Stimulated activated naive B cell treated with anti-CD40 and anti-IgM and Interleukin-4, amounts not matched to agents 10 μg/mL and 1 μg/mL and 100 μg/mL, for 72 hours (primary cell): ENCODE measurements at places on chromosomes 3 and 15.

- no peak for DNase-seq
- peaks cover 45% of the 10 kb centered on the region for H3K27me3 ChIP-seq
- no peak overlapping the region for H3K4me3 ChIP-seq
- no peaks in the 10 kb centered on the region for H3K4me1 ChIP-seq
- no peak overlapping the region for H3K27ac ChIP-seq
Measured at GRCh38 chr3:128503164-128503651, 10.2 kb upstream of the GATA2 start.

DNA sequence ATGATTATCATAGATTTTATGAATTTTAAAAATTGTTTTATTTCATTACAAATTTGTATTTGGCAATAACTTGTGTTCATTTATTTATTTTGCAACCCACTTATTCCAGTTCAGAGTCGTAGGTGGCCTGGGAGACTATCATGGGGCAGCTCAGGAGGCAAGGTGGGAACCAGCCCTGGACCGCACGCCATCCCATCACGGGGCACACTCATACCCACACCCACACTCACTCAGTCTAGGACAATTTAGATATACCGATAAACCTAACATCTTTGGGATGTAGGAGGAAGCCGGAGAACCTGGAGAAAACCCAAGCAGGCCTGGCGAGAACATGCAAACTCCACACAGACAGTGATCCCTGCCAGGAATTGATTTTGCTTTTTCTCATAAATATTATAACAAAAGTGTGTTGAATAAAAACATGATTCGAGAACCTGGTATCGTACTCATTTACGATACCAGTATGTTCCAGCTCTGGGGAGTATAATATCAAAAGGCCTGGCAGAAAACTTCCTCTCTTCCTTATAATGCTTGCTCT, 205.3 kb downstream of the NFKBIZ start:
- H3K27me3 ChIP-seq = no peaks in the 10 kb centered on the region
- no peak for DNase-seq
- peaks cover 40% of the 10 kb centered on the region for H3K4me1 ChIP-seq
- H3K4me3 ChIP-seq = no peak overlapping the region

GRCh38 chr3:140455521-140456214, 222.2 kb upstream of the TRIM42 start:
- H3K4me1 ChIP-seq = no peaks in the 10 kb centered on the region
- DNase-seq = no peak
- no peaks in the 10 kb centered on the region for H3K36me3 ChIP-seq
- H3K27me3 ChIP-seq = no peaks in the 10 kb centered on the region
- H3K4me3 ChIP-seq = no peak overlapping the region

GRCh38 chr15:52256366-52256765, 39.2 kb downstream of the MYO5C start:
- DNase-seq = peak; percentile 64
- H3K36me3 ChIP-seq = no peaks in the 10 kb centered on the region
- peak overlapping the region; percentile 62 for H3K4me3 ChIP-seq
- no peaks in the 10 kb centered on the region for H3K27me3 ChIP-seq

GRCh38 chr3:168914662-168915061, 748.9 kb downstream of the MECOM start:
- H3K4me3 ChIP-seq = no peak overlapping the region
- H3K36me3 ChIP-seq = no peaks in the 10 kb centered on the region
- no peaks in the 10 kb centered on the region for H3K4me1 ChIP-seq
- no peak for DNase-seq

- DNase-seq = no peak
- peaks cover 39% of the 10 kb centered on the region for H3K27me3 ChIP-seq
- H3K4me3 ChIP-seq = no peak overlapping the region
- no peak overlapping the region for H3K27ac ChIP-seq
- peaks cover 11% of the 10 kb centered on the region for H3K4me1 ChIP-seq
- H3K36me3 ChIP-seq = no peaks in the 10 kb centered on the region
Measured at GRCh38 chr15:70347321-70348225, 249.9 kb upstream of the TLE3 start.

- no peaks in the 10 kb centered on the region for H3K36me3 ChIP-seq
- no peak overlapping the region for H3K27ac ChIP-seq
- no peak for DNase-seq
- no peak overlapping the region for H3K4me3 ChIP-seq
- peaks cover 12% of the 10 kb centered on the region for H3K27me3 ChIP-seq
- H3K4me1 ChIP-seq = no peaks in the 10 kb centered on the region
Measured at GRCh38 chr15:33104212-33104611, 90.3 kb downstream of the FMN1 start.

GRCh38 chr3:45965653-45966052, 22.4 kb downstream of the CXCR6 start:
- no peaks in the 10 kb centered on the region for H3K27me3 ChIP-seq
- no peak for DNase-seq
- no peak overlapping the region for H3K27ac ChIP-seq
- H3K4me1 ChIP-seq = peaks cover 23% of the 10 kb centered on the region
- H3K36me3 ChIP-seq = peaks cover 63% of the 10 kb centered on the region

DNA sequence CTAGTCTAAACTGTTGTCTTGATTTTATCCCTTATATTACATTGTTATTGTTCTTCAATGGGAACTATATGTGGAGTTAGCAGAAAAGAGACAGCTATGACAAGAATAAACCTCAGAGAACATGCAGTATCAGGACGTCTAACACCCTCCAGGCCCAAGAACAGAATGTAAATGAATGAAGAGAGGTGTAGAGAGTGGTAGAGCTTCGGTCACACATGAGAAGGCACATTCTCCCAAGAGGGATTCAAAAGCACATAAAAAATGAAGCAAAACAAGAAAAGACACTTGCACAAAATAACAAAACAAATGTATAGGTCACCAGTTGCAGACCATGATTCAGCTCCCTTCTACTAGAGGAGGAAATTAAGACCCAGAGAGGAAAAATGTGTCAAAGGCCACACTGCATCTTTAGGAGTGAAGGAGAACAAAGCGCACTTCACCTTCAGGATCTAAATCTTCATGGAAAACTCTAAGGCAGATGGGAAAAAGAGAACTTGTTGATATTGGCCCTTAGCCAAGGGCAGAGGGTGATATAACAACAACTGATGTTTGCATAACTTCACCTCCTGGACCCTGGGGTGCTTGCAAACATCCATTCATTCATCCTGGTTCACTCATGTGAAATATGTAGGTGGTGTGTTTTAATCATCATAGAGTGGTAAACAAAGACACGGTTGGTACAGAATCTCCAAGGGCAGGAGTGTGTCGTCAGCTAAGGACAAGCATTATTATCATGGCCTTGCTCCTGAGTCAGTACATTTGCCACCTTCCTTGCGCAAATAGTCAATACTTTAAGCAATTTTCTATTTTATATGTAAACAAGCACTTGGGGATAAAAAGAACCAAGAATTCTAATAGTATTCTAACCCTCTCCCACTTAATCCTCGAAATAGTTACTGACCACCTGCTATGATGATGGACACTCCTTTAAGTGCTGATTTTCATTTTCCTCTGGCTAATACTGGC, 8.8 kb downstream of the NEK10 start:
- no peak for DNase-seq
- no peak overlapping the region for H3K27ac ChIP-seq
- no peak overlapping the region for H3K4me3 ChIP-seq
- H3K36me3 ChIP-seq = no peaks in the 10 kb centered on the region

DNA sequence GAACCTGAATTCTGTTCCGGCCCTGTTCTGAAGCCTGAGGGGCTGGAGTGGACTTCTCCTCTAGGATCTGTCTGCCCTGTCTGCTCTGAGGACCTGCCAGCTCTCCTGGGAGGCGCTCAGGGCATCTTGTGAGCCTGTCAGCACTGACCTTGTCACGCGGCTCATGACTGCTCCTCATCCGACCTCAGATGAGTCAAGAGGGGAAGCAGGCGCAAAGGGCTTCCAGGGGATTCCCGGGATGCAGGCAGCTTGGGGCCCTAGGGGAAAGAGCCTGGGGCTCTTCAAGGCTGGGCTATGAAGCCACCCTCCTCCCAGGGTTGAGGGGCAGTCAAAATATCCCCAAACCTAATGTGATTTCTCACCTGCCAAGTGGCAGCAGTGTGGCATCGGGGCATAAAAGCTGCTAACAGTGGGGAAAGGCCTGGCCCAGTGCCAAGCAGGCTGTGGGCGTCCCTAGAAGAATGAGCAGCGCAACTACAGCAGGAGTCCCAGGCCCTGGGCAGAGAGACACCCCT, 27.6 kb upstream of the ANKDD1A start:
- H3K27ac ChIP-seq = peak overlapping the region; percentile 92
- H3K27me3 ChIP-seq = no peaks in the 10 kb centered on the region
- peak overlapping the region; percentile 60 for H3K4me3 ChIP-seq
- peaks cover 26% of the 10 kb centered on the region for H3K4me1 ChIP-seq
- H3K36me3 ChIP-seq = no peaks in the 10 kb centered on the region

- peaks cover 4% of the 10 kb centered on the region for H3K36me3 ChIP-seq
- no peak overlapping the region for H3K4me3 ChIP-seq
- H3K27ac ChIP-seq = no peak overlapping the region
- peaks cover 9% of the 10 kb centered on the region for H3K4me1 ChIP-seq
- H3K27me3 ChIP-seq = no peaks in the 10 kb centered on the region
Measured at GRCh38 chr3:123533554-123534159, 51.2 kb downstream of the HACD2 start.

- H3K27ac ChIP-seq = no peak overlapping the region
- DNase-seq = no peak
- H3K27me3 ChIP-seq = no peaks in the 10 kb centered on the region
Measured at GRCh38 chr3:71680603-71681002, 44.6 kb downstream of the EIF4E3 start.

DNA sequence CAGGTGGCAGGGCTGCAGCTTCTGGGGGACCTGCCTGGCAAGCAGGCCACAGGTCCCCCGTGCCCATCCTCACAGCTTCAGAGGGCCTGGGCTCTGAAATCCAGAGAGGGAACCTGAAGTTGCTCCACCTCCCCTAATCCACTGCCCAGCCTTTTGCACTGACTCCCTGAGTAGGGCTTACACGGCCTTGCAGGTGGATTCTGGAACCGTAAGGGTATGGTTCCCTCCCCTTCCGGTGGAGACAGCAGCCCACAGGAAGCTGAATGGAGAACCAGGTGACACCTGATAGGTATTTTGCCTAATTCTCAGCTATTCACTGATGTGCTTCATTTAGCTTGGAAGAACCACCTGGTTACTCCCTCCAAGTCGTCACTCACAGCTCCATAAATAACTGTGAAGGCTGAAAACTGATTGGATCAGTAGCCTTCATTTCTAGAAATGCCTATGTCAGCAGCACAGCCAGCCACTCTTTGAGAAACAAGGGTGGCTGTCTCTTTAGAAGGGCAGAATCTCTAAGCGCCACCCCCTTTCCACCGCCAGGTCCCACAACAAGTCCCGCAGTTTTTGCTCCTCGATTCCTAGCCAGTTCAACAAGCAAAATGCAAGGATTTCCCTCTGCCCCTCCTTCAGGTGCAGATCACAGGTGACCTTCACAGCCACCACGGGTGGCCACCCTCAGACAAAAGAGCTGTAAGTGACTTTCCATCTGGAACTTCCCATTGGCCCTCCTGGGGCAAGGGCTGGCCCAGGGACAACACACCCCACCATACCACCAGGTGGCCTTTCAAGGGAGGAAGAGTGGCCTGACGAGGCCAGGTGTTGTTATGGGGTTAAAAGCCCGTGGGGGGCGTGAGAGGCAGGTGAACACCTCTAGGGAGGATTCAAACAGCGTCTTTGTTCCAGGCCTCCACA, 112.9 kb downstream of the SEC22A start:
- H3K27me3 ChIP-seq = peaks cover 14% of the 10 kb centered on the region
- H3K27ac ChIP-seq = no peak overlapping the region
- no peak for DNase-seq
- H3K4me3 ChIP-seq = no peak overlapping the region

- peaks cover 7% of the 10 kb centered on the region for H3K36me3 ChIP-seq
- no peak overlapping the region for H3K27ac ChIP-seq
- H3K4me1 ChIP-seq = peaks cover 26% of the 10 kb centered on the region
- H3K27me3 ChIP-seq = no peaks in the 10 kb centered on the region
Measured at GRCh38 chr3:44476181-44476611, 1.3 kb downstream of the ZNF445 start.

- H3K36me3 ChIP-seq = peaks cover 3% of the 10 kb centered on the region
- H3K4me3 ChIP-seq = no peak overlapping the region
- H3K4me1 ChIP-seq = peaks cover 14% of the 10 kb centered on the region
- no peak for DNase-seq
Measured at GRCh38 chr15:34043813-34044212, 4.8 kb upstream of the AVEN start.

DNA sequence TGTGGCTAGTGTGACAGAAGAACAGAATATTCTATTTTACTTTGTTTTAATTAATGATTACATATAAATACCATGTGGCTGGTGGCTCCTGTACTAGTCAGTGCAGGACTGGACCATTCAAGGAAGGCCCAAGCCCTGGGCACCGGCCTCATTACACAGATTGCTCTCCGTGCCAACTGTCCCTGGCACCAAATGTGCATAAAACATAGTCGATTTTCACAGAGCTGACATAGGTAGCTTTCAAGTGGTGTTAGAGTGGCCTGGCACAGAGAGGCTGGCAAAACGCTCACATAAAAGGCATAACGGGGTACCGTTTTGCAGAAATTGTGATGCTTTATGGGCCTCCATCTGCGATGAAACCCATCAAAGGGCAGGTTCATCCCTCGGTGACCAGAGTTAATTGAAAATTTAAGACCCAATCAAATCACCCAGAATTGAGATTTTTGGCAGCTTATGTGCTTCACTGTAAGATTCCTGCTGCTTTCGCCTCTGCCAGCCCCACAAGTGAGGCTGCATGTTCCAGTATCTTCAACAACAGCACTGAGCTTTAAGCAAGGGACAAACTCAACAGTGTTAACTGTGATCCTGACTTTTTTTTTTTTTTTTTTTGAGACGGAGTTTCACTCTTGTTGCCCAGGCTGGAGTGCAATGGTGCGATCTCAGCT, 25.9 kb downstream of the RFTN1 start:
- peaks cover 50% of the 10 kb centered on the region for H3K4me1 ChIP-seq
- H3K36me3 ChIP-seq = peaks cover 87% of the 10 kb centered on the region
- no peak overlapping the region for H3K4me3 ChIP-seq
- no peak overlapping the region for H3K27ac ChIP-seq

- no peaks in the 10 kb centered on the region for H3K4me1 ChIP-seq
- H3K27me3 ChIP-seq = no peaks in the 10 kb centered on the region
- no peak for DNase-seq
Measured at GRCh38 chr3:61666615-61667330, 105.4 kb downstream of the PTPRG start.

- no peak for DNase-seq
- H3K4me1 ChIP-seq = peaks cover 12% of the 10 kb centered on the region
- no peak overlapping the region for H3K4me3 ChIP-seq
- no peaks in the 10 kb centered on the region for H3K36me3 ChIP-seq
- no peaks in the 10 kb centered on the region for H3K27me3 ChIP-seq
Measured at GRCh38 chr3:22960105-22960984, 242.8 kb upstream of the UBE2E2 start.

DNA sequence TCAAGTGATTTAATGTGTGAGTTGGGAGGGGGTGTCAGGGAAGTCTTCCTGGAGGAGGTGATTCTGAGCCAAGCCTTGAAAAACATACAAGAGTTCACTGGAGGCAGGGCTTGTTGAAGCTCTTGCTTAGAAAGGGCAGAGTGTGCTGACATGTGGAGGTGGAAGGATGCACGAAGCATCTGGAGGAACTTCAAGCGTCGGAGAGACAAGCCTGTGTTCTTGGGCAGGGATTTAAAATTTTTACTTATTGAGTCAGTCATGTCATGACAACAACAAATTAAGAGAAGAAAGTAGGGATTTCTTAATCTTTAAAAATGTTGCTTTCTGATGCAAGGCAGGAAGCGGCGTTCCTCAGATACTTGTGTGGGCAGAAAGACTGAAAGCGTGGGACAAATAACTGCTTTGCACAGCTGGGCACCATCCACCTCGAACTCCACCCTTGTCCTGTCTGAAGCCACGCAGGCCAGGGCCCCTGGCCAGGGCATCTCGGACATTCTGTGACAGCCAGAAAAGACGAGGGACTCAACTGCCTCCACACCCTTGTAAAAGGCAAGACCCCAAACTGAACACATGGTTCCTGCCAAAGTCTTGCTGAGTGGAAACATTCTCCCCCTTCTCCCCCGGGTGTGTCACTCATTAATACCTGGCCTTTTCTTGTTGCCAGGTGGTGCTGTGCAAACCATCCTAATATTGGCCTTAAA, 6.9 kb upstream of the IL16 start:
- H3K36me3 ChIP-seq = no peaks in the 10 kb centered on the region
- no peaks in the 10 kb centered on the region for H3K4me1 ChIP-seq
- no peak overlapping the region for H3K27ac ChIP-seq
